ENCODE measurements at places on chromosomes 4 and X. TPM values are rescaled to one million over a fixed set of nuclear protein-coding genes. Genes with fewer than 3 reads are reported as not detected.

Gene XAGE5
- not detected for polyA plus RNA-seq

Gene TRAM1L1
- polyA plus RNA-seq: 1.0 TPM

Gene KCND1
- 0.65 TPM for polyA plus RNA-seq

Gene GLRA2
- not detected for polyA plus RNA-seq

Gene HTR2C
- not detected for polyA plus RNA-seq

Gene LPAR4
- 0.30 TPM for polyA plus RNA-seq

Gene ADH1B
- polyA plus RNA-seq: 106 TPM

Gene ADRA2C
- polyA plus RNA-seq: 2.2 TPM

Gene FGA
- polyA plus RNA-seq: 17.3 TPM

Gene HUWE1
- 36.0 TPM for polyA plus RNA-seq

Gene WDR13
- polyA plus RNA-seq: 156 TPM

Gene SMR3B
- not detected for polyA plus RNA-seq

Gene CLCN4
- polyA plus RNA-seq: 2.3 TPM

DNA sequence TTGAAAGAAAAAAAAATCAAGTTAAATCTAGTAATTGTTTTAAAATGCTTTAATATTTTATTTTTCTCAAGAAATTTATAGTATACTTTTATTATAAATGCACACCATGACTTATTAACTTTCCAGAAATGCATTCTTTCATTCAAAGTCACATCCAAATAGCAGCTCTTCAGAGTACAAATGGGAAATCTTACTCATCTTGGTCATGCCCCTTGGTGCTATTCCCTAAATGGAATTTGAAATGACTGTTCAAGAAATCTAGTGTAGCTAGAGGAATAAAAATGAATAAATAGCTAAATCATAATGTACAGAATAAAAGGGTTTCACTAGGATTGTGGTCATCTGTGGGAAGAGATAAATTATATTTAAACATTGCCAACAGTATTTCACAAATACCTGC is 1139.7 kb downstream of the PCDH18 start:
- no peak for DNase-seq

DNA sequence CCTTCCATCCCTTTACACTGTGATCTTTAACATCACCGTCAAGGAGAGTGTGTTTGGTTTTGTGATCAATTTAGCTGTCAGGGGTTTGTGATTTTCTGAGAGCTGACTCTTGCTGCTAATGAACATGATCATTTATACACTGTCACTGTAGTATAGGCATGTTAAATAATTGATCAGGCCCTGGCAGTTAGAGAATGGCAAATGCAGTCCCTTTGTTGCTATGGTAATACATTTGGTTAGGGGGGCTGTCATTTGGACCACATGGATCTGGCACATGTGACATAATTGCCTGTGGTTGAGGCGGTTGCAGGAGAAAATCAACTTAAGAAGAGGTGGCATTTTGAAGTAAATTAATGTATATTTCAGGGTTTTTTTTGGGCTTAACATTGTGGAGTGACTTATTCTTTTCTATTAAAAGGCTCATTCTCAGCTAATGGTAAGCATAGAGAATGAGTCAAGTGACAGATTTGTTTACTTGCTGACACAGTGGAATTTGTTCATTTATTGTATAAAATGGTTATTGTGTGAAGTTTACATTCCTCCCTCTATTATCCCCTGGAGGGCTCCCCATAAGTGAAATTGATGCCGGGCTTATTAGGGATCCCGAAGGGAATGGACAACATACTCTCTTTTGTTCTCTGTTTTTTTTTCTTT is 114.0 kb downstream of the FHIP1A start:
- no peak for DNase-seq

GRCh38 chr4:20026456-20026855 is 225.2 kb upstream of the SLIT2 start:
- peak; percentile 54 for DNase-seq

DNA sequence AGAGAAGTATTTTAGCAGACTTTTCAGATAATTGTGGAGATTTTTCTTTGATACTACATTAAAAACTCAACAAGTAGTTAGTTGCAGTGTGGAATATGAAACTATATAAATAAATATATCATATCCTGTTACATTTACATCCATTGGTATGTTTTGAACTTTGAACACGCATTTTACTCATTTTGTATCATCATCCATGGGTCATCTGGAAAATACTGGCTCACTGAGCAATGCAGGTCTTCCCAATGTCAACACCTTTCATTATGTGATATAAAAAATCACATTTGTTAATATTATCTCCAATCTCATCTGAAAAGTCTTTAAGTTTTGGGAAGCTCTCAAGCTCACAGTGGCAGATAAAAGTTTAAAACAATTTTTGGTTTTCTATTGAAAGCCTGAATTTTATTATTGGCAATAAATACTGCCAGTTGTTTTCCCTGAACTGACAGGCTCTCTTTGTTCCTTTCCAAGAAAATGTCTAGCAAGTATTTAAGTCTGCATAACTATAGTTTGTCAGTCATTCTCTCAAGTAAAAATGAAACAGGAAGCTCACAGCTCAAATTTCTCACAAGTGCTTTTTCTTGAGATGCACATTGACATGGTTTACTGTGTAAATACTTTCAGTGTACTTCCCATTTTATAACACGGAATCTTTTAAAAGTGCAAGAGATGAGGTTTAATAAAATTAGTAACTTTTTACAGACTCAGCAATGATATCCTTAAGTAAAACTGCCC is 183.5 kb upstream of the GPC4 start:
- DNase-seq: peak; percentile 45

- no peak for DNase-seq
Measured at GRCh38 chr4:7436256-7436655, 1.5 kb upstream of the PSAPL1 start.

- DNase-seq: no peak
Measured at GRCh38 chr4:89558147-89558546, 250.5 kb upstream of the GPRIN3 start.

DNA sequence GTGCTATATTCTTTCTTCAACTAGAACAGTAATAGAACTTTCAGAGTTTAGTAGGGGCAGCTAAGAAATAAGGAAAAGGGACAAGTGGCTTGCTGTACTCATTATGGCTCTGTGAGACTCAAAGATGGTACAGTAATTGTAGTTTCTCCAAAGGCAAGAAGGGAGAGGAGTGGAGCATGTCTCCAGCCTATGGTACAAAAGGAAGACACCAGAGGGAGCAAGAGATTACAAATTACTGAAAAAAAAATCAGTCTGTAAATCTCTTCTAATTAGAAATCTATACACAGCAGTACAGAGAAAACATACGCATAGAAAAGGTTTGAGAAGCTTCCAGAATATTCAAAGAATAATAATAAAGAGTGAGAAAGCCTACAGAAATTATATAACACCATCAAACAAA is 61.4 kb downstream of the KLHL4 start:
- no peak for DNase-seq

DNA sequence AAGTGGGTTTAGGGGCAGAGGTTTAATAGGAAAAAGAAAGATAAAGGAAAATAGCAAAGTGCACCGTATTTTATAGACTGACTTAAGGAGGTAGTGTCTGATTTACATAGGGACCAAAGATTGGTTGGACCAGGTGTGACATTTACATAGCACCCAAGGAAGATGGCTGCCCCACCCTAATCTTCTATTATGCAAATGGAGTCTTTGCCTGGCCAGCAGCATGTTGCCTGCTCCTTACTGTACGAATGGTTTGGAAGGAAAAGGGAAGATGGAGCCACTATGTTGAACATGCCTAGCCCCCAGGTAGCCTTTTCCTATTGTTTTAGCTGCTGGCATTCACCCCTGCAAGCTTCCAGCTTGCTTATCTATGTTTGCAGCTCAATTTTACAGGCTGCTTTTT is 146.2 kb upstream of the PDE5A start:
- DNase-seq: no peak

GRCh38 chr4:113276464-113277170 is 227.2 kb downstream of the ANK2 start:
- no peak for DNase-seq

- DNase-seq: no peak
Measured at GRCh38 chrX:19879181-19879580, 8.2 kb downstream of the SH3KBP1 start.

- no peak for DNase-seq
Measured at GRCh38 chr4:98728433-98728832, 70.0 kb upstream of the TSPAN5 start.

- no peak for DNase-seq
Measured at GRCh38 chr4:185472103-185472542, 590 bp upstream of the CCDC110 start.

DNA sequence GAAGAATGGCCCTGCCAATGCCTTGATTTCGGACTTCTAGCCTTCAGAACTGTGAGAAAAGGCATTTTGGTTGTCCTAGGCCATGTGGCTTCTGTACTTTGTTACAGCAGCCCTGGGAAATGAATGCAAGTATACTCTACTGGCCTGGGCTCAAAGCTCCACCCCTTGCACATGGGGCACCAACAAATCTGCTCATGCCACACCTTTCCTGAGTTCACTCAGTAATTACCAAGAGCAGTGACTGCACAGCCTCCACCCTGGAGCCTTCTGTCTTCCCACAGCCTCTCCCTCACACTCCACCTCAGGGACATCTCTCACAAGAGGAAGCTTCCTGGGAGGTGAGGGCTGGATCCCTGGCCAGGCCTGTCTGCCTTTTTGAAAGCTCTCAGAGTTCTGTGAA is 29.1 kb upstream of the GAB1 start:
- no peak for DNase-seq

- no peak for DNase-seq
Measured at GRCh38 chrX:150887906-150888465, 10.5 kb downstream of the CD99L2 start.

DNA sequence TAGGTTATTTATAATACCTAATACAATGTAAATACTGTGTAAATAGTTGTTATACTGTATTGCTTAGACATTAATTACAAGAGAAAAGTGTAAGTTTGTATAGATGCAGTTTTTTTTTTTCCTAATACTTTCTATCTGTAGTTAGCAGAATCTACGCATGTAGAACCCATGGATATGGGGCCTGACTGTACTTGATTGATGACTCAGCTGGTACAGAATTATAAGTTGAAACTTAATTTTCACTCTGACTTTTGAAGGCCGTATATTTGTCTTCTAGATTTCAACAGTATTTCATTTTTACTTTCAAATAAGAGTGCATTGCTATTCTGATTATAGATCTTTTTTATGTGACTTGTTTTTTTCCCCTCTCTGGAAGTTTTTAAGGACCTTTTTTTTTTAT is 30.8 kb upstream of the NDUFC1 start:
- no peak for DNase-seq

- no peak for DNase-seq
Measured at GRCh38 chr4:139619644-139620043, 46.0 kb upstream of the MGST2 start.

GRCh38 chr4:48710446-48711209 is 69.5 kb downstream of the FRYL start:
- DNase-seq: no peak

DNA sequence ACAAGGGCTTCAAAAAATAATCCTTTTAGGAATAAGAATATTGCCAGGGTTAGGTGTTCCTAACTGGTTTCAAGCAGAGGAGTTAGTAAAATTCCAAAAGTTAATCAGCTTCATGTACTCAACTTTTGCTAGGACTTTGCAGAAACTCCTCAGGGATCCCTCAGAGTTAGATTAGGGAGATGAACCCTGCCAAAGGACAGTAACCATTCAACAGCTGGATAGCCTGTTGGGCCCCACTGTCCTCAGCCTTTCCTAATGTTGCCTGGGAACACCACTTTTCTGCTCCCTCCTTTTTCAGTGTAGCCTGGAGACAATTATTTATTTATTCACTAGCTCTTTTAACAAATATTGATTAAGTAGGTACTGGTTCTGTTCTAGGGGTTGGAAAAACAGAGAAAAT is 53.8 kb downstream of the NFKB1 start:
- no peak for DNase-seq

DNA sequence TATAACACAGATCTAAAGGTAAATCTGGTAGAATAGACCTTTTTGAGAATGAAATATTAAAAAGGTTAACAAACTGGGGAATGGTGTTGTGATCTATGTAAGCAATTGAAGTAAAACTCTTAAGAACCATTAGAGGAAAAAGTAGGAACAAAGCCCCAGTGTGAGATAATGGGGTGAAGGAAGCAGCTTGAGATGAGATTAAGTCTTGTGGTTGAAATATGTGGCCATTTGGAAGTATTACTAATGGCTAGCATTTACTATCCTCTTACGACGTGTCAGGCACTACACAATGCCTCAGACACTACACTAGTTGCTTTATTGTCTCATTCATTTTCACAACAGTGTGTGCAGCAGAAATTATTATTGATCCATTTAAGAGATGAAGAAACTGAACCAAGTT is 25.9 kb upstream of the NDNF start:
- no peak for DNase-seq

Data from lung (tissue), 17 donors.